Activated CD4-positive, alpha-beta T cell treated with anti-CD3 and anti-CD28 coated beads, Interleukin-2, amount 50 U/mL, for 1 hour (primary cell): ENCODE measurements at places on chromosomes 6 and 20.
A peak's percentile ranks its signal among the peaks of the same experiment; 100 is the strongest.

GRCh38 chr20:32231847-32232246 is 24.2 kb downstream of the POFUT1 start:
- peak; percentile 17 for DNase-seq

GRCh38 chr6:37088897-37089296 is 81.1 kb upstream of the PIM1 start:
- DNase-seq, result no peak

GRCh38 chr6:36302227-36302976 is 32.5 kb downstream of the PNPLA1 start:
- peak; percentile 93 for DNase-seq

DNA sequence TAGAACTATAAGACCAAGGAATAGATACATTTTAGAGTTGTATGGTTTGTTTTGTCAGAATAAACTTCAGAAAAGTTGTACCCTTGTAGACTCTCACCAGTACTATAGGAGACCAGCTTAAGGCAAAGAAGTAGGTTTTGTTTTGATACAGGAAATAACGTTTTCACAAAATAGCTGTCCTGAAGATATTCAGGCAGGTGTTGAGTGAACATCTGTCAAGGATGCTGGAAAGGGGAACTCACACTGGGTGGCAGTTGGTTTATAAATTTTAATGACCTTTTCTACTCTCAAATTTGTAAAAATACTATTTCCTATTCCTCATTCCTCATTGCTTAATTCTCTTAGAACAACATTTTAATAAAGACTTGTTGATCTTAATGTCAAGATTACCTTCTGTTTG is 174.0 kb upstream of the MAN1A1 start:
- no peak for DNase-seq

- no peak for DNase-seq
Observed at GRCh38 chr6:151084275-151084674, 155.5 kb upstream of the AKAP12 start.

GRCh38 chr6:12767016-12767415 is 50.4 kb downstream of the PHACTR1 start:
- no peak for DNase-seq

GRCh38 chr20:50293284-50294139 is 102.9 kb downstream of the CEBPB start:
- no peak for DNase-seq

- DNase-seq, result no peak
Observed at GRCh38 chr6:43285832-43286231, 12.2 kb upstream of the SLC22A7 start.

DNA sequence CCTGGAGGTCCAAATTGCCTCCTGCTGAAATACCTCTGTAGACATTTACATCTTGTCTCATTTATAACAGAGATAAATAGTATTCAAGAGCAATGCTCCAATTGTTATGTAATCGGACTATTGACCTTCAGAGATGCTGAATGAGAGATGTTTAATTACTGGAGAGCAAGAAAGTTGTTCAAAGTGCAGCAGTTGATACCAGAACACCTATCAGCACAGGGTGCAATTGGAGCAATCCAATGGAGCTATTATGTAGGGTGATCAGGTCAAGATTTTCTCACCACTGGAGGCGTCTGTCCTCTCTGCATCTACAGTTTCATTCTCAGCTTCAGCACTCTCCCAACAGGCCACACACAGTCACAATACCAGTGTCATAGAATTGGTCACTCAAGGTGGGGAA is 19.5 kb upstream of the TMX4 start:
- no peak for DNase-seq

DNA sequence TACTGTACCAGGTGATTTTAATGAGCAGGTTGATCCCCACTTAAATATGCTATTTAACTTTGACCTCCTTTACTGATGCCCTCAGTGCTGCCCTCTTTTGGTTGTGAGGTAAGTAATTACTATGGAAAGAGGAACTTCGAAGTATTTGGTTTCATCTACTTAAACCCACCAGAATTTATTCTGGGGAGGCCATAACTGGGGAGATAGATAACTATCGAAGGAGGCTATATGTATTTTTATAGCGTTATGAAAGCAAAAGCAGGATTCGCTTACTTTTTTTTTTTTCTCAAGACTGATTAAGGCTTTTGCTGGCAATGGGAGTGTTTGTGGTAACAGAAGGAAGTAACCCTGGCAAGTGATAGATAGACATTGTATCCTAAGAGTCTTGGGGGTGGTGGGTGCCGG is 168.9 kb upstream of the CENPW start:
- no peak for DNase-seq

DNA sequence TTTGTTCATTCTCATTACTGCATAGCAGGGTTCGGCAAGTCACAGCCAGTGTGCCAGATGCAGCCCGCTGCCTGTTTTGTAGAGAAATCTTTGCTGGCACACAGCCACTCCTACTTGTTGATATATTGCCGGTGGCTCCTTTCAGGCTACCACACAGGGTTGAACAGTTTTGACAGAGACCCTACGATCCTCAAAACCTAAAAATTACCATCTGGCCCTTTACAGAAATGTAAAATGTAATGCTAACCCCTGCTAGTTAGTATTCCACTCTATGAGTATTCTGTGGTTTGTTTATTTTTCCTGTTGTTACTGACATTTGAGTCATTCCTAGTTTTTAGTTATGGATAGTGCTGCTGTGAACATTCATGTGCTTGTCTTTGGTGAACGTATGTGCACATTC is 11.5 kb downstream of the DHX35 start:
- no peak for DNase-seq

GRCh38 chr6:6931071-6932025 is 176.4 kb upstream of the RREB1 start:
- DNase-seq, result no peak

DNA sequence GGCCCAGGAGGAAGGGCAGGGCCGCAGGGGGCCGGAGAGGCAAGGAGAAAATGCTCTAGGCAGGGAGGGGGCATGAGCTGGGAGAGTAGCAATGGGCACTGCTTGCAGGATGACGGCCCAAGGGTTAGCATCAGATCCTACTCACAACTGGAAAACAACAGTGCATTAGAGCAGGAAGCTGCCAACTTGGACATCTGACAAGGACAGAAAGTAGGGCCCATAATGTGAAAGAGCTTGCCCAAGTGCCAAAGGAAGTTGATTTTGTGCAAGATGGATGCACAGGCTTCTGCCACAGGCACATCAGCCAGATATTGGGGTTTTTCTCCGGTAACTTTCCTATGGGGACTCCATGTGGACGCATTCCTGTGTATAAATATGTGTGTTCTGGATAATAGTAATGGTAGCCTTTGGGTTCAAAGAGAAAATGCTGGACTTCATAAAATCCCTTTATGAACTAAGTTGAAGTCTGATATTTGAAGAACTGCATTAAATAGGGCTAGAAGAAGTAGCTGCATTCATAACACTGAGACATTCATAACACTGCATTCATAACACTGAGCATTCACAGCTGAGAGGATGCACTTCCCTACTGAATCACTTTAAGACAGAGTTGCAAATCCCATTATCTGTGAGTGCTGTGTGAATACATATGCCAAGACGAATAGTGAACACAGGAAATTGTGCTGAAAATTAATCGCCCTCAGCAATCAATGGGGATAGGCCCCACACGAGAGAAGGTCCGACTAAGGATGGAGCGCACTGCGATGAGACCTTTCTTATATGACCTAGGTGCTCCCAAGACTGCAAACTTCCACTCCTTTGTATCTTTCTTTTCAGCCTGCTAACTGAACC is 235.6 kb upstream of the PRDM1 start:
- DNase-seq, result no peak

DNA sequence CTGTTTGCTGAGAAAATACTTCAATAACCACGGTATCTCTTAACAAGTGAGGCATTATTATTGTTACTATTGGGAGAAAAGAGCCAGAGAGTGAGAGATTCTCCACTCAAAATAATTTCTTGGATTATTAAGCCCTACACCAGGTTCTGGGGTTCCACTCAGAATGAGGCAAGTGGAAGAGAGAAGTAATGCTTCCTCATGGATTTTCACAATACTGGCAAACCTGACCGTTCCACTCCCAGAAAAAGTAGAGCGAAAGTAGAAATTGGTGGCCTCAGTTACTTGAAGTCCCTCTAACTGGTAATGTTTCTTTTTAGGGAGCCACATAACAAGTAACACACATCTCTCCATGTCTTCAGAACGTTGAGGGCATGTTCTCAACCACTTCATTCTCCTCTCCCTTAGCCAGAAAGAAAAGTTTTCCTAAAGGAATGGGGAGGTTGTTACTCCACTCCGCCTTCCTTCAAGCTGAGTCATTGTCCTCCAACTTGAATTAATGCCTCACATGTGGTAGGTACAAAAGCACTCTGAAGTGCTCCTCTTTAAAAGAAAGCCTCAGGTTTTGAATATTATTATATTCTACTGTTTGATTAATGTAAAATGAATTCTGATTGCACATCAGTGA is 1.9 kb downstream of the BAG2 start:
- no peak for DNase-seq

DNA sequence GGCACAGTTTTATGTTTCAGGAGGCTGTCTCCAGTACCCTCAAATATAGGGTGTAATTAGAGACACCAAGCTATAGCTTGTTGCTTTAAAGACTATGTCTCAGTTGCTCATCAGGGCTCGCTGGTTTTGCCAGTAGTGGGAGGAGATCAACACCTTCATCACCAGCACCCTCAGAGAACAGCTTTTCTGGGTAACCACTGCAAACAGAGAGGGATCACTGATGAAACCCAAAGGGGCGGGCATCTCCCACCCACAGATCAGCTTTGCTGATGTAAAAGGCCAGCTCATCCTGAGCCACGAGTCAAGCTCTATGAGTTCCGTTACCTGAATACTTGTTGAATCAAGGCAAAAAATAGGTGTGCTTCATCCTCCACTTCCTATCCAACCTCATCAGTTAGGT is 187.7 kb downstream of the AIG1 start:
- no peak for DNase-seq

- DNase-seq, result no peak
Observed at GRCh38 chr6:13272131-13273046, 55.9 kb downstream of the TBC1D7 start.

- no peak for DNase-seq
Observed at GRCh38 chr6:69061066-69061465, 426.0 kb downstream of the ADGRB3 start.
